ENCODE measurements at places on chromosomes 16 and 17.
A peak's percentile ranks its signal among the peaks of the same experiment; 100 is the strongest.

GRCh38 chr17:77111934-77112296, 28.9 kb upstream of the SEC14L1 start:
- no peak for DNase-seq

- DNase-seq: no peak
Observed at GRCh38 chr16:66069587-66069986, 296.9 kb upstream of the CDH5 start.

DNA sequence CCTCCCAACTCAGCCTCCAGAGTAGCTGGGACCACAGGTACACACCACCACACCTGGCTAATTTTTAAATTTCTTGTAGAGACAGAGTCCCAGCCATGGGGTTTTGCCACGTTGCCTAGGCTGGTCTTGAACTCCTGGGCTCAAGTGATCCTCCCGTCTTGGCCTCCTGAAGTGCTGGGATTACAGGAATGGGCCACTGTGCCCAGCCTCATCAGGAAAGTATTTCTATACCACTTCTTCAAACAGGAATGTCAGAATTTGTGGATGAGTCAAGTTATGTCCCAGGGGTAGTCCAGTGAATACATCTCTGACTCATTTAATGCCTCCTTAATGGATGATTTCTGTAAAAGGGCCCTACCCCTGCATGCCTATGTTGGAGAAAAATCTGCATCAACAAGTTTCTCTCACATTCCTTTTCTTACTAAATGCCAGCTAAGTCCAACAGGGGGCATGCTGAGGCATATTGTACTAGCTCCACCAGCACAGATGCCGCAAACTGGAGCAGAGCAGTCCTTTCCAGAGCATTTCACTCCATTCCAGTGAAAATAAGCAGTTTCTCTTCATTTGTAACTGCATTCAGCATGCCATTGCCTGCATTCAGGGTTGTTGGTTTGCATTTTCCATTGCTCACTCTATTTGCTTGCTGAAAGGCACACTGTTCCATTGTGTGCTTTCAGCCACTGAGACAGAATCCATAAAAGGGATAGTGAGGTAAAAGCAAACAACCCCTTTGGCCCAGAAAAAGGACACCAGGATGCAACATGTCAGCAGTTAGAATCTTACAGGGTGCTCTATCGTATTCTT, 5.3 kb upstream of the CAVIN1 start:
- DNase-seq: peak; percentile 92

DNA sequence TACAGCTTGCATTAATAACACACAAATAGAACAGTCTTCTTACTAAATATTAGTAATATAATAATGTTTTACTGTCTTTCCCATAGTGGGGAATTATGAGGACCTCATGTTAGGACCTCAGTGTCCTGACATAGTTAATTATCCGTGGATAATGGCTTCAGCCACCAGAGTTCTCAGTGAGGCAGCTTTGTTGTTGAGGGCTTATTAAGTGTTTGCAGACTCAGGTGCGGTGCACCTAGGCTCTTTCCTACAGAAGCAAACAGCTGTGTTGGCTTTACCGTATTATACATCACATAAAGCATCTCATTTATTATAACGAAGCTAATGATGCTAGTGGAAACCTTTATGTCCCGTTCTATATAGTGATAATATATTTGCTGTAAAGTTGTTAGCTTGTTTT, 246.7 kb downstream of the FTO start:
- no peak for DNase-seq

DNA sequence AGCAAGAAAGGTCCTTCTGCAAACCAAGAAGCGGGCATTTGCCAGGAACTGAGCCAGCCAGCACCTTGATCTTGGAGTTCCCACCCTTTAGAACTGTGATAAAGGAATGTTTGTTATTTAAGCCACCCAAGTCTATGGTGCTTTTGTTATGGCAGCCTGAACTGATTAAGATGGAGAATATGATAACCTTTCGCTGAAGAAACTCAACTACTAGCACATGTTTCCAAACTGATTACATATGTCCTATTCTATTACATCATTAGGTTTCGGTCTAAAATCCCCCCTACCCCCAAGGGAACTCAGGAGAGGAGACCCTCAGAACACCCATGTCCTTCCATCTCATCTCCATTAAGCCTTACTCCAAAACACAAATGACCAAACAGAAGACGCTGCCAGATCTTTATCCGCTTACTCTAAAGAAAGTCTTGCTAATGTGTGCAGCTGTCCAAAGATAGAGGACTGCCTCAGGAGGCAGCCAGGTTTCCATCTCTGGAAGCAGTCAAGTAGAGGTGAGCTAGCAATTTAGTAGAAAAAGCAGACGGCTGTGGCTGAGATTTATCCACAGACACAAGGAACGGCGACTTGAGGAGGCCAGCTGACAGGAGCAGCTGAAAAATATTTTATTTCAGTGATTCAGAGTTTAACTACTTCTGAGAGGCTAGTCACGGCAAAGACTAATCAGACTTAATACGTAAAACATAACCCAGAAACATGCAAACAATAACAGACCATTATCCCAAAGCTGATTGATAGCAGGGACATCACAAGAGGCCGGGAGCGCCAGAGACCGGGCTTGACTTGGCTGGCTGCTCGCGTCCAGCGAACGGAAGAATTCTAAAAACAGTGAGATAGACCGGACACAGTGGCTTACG, 611.4 kb upstream of the CDH5 start:
- DNase-seq: no peak

GRCh38 chr17:74356646-74357465, 4.8 kb downstream of the BTBD17 start:
- DNase-seq: no peak

DNA sequence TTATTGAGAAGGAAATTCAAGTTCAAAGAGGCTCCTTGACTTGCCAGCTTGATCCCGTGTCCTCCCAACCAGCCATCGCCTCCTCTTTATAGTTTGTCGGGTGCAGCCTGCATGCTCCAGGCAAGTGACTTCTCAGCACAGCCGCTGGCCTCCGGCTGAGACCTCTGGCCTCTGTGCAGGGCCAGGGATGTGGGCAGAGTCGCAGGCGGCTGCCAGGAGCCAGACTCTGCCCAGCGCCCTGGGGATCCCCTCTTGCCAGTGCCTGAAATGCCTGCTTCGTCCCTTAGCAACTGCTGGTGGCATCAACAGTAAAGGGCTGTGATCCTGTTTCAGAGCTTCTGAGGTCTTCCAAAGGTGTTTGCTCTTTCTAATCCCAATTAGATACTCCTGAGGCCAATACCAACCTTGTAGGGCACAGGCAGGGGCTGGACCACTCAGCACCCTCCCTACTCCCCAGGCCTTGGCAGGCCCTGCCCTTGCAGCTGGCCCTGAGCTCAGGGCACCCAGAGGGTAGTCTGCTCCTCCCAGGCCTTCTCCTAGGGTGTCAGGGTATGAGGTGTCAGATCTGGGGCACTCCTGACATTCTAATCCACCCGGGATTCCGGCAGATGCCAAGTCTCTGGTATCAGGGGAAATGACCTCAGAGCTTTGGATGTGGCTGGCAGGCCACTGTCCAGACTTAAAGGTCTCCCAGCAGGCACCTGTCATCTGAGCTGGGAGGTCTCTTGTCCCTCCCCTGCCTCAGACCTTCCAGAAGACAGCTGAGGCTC, 68.0 kb upstream of the SIAH1 start:
- DNase-seq: no peak

DNA sequence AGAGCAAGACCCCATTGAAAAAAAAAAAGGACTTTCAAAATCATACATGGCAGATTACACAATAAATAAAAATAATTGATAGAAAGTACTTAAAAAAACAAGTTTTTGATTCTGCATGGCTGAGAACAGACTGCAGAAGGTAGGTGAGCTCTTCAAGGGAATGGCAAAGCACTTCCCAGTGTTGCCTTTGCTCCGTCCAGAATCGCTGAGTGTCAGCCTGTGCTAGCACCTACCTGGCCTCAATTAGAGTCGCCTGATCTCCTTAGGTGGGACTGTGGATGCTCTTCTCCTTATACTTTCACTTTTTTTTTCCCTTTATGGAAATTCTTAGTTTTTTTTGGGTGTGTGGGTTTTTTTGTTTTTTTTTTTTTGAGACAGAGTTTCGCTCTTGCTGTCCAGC, 6.0 kb upstream of the TMEM220 start:
- no peak for DNase-seq

- no peak for DNase-seq
Observed at GRCh38 chr16:1511662-1512569, 18.8 kb downstream of the TELO2 start.

GRCh38 chr17:41689497-41690299, 1.0 kb downstream of the EIF1 start:
- peak; percentile 74 for DNase-seq

- no peak for DNase-seq
Observed at GRCh38 chr17:18155179-18155578, 28.4 kb upstream of the ALKBH5 start.

GRCh38 chr16:87828907-87829621, 40.2 kb downstream of the SLC7A5 start:
- no peak for DNase-seq

DNA sequence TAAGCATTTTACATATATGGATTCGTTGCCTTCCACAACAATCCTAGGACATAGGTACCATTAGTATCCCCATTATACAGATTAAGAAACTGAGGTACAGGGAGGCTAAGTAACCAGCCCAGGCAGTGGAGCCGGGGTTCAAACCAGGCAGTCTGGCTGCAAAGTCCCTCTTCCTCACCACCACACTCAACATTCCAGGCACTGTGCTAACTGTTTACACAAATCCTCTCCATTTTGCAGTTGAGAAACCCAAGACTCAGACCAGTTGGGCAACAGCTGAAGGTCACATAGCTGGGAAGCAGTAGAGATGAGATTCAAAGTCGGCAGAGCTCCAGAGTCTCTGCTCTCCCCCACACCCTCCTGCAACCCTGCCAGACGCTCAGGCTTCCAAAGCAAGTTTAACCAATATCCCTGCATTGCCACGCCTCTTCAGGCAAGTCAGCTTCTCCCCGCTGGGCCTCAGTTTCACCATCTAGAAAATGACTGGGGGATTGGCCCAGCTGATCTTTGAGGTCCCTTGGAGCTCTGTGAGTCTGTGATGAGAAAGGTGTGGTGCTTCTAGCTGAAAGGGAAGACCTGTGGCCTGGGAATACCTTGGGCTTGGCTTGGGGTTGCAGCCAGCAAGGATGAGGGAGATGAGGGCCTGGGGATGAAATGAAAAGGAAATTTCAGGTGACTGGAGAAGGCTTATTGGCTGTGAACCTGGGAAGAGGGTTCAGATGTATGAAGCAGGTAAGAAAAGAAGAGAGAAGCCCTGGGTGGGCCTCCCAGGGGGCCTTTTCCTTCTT, 14.0 kb downstream of the CCR7 start:
- DNase-seq: peak; percentile 36

DNA sequence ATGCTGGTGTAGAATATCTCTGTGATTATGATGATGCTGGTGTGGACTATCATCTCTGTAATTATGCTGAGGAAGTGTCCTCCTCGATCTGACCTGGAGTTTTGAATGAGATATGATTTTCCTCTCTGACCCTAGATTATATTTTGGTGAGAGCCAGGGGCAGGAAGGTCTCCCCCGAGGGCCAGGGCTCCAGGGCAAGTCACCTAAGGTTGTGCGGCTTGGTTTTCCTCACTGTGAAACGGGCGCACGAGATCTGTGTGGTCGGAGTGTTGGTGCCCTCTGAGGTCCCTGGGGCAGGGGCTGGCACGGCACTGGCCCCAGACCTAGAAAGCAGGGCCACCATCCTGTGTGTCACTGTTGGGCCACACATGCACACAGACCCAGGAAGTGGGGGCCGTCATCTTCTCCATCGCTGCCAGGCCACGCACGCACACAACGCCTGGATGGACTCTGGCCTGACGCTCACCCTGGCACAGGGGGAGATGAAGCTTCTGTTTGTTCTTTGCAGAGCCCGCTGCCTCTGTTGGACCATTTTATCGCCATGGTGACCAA, 67.7 kb upstream of the ZNF469 start:
- DNase-seq: no peak

GRCh38 chr16:63188086-63188771, 1152.0 kb upstream of the CDH8 start:
- DNase-seq: no peak

DNA sequence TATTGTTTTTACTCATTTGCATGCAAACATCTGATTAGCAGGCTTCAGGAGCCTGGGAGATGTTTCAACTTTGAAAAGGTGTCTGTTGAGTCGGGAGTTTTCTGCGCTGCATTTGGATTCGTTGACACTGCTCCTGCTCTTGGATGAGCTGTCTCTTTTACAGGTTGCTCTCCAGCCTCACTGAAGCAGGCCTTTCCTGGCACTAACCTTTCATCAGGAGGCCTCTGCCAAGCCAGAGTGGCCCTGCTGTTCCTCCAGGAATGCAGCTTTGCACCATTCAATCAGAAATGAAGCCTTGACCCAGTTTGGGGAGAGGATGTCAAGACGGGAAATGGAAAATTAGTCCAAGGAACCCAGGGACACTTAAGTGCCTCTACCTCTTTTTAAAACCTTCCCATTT, 330 bp upstream of the KRTAP29-1 start:
- no peak for DNase-seq

GRCh38 chr17:2980211-2980903, 83.0 kb downstream of the OR1D5 start:
- DNase-seq: no peak

GRCh38 chr17:43360376-43360738, 38.4 kb upstream of the ARL4D start:
- DNase-seq: peak; percentile 99

GRCh38 chr17:14557480-14557879, 256.6 kb downstream of the HS3ST3B1 start:
- DNase-seq: no peak

DNA sequence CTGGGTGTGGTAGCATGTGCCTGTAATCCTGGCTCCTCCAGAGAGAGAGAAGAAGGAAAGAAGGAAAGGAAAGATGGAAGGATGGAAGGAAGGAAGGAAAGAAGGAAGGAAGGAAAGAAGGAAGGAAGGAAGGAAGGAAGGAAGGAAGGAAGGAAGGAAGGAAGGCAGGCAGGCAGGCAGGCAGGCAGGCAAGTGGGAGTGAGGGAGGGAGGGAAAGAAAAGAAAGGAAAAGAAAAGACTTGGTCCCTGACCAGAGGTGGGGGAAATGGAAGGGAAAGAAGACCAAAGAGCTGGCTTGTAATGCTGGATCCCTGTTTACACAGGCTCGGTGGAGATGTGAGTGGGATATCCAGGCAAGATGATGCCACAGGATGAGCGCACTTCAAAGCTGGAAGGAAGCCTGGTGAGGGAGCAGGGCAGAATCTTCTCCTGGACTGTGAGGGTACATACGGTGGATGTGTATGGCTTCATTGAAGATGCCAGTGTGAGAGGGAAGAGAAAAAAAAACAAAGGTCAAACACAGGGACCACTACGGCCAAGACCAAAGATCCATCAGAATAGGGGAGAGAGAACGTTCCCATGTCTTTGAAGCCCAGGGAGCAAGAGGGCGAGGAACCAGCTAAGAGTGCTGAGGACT, 2.1 kb downstream of the CES1 start:
- no peak for DNase-seq
